Activated T-cell treated with anti-CD3 and anti-CD28 coated beads for 24 hours (primary cell): ENCODE measurements at places on chromosomes 16 and 17.

GRCh38 chr16:9787717-9788116 is 394.5 kb downstream of the GRIN2A start:
- DNase-seq = no peak

- no peak for DNase-seq
Observed at GRCh38 chr16:83854420-83854819, 44.5 kb upstream of the MLYCD start.

GRCh38 chr16:23306199-23307100 is 4.3 kb downstream of the SCNN1B start:
- DNase-seq = no peak

GRCh38 chr17:79871131-79871530 is 31.9 kb upstream of the CBX4 start:
- DNase-seq = no peak

DNA sequence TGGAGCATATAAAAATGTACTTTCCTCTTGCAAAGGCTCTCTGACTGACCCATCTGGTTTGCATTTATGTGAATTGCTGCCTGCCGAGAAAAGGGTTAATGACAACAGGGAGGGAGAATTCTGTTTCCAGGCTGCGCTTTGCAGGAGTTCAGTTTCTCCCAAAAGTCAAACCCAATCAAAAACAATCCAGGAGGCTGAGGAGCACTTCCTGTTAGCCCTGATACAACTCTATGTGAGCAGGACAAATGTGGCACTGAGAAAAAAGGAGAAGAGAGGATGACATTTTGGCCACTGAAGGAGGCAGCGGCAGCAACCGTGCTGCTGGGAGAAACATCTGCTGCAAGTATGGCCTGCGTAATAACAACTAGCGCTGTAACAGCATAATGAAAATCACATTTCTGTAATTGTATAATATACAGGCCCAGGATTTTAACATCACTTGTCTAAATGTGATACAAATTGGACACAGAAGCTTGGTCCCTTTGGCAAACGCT is 26.8 kb upstream of the ELAC2 start:
- no peak for DNase-seq

- DNase-seq = no peak
Observed at GRCh38 chr17:81173052-81173761, 7.2 kb upstream of the AATK start.

DNA sequence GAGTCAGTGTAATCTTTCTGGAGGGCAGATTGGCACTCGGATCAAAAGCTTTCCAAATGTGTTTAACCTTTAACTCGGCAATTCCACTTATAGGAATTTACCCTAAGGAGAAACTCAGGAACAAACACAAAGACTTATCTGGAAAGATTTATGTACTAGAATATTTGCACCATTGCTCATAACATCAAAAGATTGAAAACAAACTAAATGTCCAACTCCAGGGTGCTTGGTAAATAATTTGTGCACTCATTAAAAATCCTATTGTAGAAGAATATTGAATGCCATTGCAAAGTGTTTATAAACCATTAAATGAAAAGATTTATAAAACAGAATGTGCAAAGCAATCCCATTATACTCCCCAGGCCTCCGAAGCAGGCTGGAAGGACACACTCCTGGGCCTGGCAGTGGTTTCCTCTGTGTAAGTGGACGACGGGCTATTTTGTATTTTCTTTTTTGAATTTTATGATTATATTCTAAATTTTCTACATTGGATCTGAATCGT is 18.7 kb upstream of the RBFOX3 start:
- no peak for DNase-seq

DNA sequence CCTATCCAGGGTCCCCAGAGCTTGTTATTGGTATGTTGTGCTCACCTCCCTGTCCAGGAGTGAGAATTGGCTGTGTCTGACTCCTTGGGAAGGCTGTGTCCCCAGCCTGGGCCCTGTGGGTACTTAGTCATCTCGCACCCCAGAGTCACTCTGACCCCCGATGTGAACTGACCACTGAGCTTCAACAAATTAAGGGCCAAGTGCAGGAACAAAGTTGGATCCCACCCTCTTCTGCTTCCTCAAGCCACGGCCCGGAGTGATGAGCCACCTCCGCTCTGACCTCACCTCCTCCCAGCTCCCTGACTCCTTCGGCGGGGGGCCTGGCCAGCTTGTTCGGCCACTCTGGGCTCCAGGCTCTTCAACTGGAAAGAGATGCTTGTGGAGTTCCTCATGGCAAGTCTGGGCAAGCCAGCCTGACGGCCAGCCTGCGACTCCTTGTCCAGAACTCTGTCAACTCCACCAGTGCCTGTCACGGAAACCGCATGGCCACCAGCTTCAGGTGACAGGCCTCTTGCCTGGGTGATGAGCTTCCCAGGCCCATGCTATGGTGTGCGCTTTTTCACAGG is 22.3 kb upstream of the MPRIP start:
- no peak for DNase-seq

- no peak for DNase-seq
Observed at GRCh38 chr16:74657870-74658642, 8.6 kb downstream of the RFWD3 start.

DNA sequence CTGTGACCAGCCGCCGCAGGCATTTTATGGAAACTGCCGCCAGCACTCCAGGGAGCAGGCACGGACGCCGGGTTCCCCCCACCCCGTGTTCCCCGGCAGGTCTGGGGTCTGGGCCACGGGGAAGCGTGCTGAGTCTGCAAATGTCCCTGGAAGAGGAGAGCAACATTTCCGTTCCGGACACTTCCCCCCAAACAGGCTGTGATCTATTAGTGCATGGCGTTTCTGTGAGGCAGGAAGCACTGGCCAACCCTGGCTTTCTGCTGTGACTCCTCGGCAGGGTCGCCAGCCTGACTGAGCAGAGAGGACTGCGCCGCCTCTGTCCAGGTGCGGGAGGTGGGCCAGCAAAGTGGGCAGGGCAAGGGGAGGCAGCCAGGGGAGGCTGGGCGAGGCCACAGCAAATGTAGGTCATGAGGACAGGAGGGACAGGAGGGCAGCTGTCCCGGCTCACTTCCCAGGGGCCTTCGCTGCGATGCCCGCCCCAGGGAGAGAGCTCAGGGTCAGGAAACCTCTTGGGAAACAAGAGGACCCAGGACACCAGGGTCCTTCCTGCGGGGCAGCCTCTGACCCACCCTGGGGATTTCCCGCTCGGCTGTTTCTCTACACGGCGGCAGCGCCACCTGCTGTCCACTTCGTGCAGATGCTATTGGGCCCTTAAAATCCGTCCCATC is 9.5 kb downstream of the FOXF1 start:
- peak; percentile 45 for DNase-seq

GRCh38 chr17:40560592-40561293 is 4.5 kb downstream of the CCR7 start:
- peak; percentile 76 for DNase-seq

GRCh38 chr17:72021417-72022041 is 99.3 kb upstream of the SOX9 start:
- no peak for DNase-seq

GRCh38 chr17:64240741-64241347 is 22.2 kb downstream of the TEX2 start:
- DNase-seq = no peak

DNA sequence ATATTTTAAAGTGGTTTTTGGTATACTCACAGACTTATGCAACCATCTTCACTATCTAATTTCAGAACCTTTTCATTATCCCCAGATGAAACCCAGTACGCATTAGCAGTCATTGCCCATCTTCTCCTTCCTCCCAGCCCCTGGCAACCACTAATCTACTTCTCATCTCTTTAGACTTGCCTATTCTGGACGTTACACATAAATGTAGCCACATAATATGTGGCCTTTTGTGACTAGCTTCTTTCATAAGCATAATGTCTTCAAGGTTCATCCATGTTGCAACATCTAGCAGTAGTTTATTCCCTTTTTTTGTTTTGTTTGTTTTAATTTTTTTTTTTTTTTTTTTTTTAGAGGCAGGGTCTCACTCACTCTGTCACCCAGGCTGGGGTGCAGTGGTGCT is 28.5 kb upstream of the C17orf107 start:
- no peak for DNase-seq
